ENCODE measurements at places on chromosomes 16 and 17.
A peak's percentile ranks its signal among the peaks of the same experiment; 100 is the strongest.

DNA sequence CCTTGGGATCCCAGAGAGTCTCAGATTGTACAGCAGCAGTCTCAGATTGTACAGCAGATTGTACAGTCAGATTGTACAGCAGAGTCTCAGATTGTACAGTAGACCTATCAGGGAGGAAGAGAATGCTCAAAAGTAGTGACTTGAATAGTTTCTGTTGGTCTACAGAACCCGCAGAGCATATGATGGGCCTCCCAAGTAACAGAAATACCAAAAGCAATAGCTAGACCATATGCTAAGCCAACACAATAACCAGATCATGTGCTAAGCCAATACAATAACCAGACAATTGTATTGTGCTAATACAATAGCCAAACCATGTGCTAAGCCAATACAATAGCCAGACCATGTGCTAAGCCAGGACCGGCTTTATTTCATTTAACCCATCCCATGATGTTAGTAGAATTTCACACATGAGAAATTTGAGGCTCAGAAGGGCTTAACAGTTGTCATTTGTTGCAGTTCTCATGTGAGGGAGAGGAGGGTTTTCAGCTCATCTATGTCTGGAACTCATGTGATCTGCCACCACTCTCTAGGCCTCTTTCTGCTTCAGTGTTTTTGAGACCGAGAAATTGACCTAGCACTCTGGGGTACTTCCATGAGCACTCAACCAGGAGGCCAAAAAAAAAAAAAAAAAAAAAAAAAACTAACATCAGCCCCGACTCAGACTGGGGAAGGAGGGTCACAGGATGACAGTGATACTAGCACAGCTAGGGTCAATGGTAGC, 144.0 kb downstream of the SOX9 start:
- no peak for DNase-seq

DNA sequence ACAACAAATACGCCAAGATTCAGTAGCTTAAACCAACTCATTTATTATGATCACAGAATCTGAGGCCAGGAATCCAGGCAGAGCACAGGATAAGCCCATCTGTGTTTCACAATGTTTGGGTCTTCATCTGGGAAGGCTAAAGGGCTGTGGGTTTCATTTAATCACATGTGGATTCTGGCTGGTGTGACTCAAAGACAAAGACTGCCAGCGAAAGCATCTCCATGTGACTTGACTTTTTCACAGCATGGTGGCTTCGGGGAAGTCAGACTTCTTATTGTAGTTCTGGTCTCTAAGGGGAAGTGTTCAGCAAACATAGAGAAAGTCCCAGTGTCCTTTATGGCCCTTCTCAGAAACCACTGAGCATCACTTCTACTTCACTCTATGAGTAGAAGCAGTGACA, 1014.4 kb upstream of the GOT2 start:
- no peak for DNase-seq

DNA sequence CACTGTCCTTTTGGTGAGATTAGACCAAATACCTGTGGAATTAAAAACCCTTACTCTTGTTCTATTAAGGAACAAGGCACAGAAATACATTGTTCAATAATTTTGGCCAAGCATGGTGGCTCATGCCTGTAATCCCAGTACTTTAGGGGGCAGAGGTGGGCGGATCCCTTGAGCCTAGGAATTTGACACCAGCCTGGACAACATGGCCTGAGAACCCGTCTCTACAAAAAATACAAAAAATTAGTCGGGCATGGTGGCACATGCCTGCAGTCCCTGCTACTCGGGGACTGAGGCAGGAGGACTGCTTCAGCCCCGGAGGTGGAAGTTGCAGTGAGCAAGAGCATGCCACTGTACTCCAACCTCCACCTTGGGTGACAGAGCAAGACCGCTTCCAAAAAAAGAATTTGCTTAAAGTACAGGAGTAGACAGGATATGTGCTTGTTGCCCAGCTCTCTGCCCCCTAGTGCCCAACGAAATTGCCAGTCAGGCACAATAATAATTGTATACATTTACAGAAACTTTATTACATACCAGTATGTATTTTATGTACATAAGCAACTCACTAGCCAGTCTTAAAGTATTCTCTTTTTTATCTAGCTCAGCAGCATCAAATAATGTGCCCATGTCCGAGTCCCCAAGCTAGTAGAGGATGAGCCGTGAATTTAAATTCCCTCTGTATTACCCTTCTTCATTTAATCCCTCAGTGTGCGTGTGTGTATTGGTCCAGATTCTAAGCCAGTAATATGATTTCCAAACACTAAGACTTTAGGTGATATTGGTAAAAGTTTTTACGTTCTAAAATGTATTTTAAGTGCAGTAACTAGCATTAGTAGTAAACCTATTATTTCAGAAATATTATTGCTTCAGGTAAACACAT, 1.4 kb downstream of the THUMPD1 start:
- DNase-seq, result no peak

DNA sequence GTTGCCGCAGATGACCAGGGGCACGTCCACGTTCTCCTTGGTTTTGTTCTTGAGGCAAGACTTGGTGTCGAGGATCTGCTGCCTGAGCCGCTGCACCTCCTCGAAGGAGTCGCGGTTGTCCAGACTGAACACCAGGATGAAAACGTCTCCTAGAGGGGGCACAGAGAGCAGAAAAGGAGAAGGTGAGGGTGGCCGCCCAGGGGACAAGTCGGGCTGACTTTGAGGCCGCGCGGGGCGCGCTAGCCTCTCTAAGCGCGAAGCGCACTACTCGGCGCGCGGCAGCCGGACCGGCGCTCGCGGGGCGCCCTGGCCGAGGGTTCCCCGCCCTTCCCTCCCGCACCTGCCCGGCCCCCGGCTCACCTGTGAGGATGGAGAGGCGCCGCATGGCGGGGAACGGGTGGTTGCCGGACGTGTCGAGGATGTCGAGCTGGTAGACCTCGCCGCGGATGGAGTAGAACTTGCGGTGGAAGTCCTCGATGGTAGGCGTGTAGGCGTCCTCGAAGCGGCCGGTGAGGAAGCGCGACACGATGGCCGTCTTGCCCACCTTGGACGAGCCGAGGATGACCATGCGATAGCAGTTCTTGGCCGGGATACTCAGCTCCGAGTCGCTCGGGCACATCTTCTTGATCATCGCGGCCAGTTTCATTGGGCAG, 533 bp downstream of the RASD1 start:
- DNase-seq, result no peak

DNA sequence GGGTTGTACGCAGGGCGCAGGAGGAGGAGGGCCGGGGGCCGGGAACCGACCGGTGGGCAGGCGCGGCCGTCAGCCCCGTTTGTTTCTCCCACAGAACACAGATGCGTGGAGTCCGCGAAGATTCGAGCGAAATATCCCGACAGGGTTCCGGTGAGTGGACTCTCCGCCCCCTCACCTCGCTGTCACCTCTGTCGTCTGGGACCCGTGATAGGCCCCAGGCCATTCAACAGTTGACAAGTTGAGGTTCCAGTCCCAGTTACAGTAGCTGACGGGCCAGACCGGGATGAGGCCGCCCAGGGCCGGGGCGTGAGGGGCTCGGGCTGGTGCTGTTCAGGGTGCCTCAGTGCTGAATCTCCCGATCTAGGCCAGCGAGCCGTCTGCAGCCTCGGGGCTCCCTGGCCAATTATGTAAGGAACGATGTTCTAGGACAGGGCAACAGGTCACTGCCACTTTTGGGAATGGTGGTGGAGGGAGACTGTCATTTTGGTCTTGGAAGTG, 628 bp downstream of the GABARAPL2 start:
- DNase-seq, result no peak

DNA sequence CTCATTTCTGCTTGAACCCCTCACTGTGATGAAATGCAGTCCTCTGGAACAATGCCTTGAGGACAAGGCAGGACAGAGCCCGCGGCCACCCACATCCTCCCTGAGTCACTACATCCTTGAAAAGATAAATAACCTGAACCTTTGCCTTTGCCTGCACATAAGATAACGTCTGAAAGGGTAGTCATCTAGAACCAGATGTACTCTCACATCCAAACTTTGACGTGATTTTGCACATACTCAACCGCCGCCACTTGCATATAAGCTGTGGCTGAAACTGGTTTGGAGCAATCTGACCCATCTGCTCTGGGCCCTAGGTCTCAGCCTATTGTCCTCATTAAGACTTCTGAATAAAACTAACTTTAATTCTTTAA, 252.1 kb downstream of the PHKB start:
- DNase-seq, result no peak

- no peak for DNase-seq
Observed at GRCh38 chr17:77740481-77740880, 218.0 kb upstream of the TNRC6C start.

DNA sequence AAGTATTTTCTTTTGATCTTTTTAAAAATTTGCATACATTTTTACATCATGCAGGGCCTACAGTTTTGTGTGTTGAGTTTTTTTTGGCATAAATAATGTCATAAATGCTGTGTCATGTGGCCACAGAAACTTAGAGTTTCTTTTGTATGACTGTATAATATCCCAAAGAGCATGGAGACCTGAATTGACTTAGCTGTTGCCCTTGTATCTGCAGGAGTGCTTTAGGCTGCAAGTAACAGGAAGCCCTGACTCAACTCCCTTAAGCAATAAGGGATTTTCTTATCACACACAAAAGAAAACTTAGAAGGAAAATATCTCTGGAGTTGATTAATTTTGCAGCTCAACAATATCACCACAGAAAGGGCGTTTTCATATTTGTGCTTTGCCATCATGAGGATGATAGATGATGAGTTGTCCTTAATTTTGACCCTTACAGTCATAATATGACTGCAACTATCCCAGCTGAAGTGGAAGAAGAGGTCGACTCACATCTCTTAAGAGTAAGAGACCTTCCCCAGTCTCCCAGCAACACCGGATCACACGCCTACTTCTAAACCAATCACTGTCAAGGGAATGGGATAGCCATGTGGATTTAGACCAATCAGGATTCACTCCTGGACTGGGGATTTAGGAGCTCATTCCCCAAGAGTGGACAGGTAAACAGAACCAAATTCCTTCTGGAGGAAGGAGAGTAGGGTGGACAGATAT, 138.9 kb downstream of the GSG1L start:
- DNase-seq, result no peak

GRCh38 chr17:31314782-31315100, 887 bp upstream of the EVI2B start:
- DNase-seq, result no peak

GRCh38 chr17:2783310-2784030, 12.8 kb upstream of the RAP1GAP2 start:
- DNase-seq, result no peak

DNA sequence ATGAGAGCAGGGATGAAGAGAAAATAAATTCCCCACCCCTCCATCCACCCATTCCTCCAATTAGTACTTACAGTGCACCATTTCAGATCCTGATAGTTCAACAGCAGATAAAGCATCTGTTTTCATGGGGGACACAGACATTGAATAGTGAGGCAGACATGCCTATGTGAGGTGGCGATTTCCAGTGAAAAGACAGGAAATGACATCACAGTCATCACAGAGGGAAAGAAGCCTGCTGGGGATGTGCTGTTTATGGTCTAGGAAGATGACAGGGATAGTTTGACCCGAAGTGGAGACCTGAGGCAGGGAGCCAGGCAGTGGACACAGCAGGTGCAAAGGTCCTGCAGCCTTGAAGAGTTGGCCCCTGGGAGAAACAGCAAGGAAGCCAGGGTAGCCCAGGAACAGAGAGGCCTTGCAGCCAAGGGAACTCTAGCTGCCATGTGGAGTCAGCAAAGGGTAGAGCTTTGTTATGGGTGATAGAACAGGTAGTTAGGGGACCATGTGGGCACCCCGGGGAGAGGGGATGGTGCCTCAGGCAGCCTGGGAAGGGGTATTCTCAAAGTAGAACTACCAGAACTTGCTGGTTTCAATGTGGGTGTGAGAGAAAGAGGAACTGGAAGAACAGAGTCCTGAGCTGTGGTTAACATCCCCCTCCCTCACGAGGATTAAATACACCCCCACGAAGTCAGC, 256.6 kb downstream of the CPPED1 start:
- no peak for DNase-seq

- DNase-seq, result no peak
Observed at GRCh38 chr17:46756081-46756735, 62.3 kb downstream of the WNT3 start.

DNA sequence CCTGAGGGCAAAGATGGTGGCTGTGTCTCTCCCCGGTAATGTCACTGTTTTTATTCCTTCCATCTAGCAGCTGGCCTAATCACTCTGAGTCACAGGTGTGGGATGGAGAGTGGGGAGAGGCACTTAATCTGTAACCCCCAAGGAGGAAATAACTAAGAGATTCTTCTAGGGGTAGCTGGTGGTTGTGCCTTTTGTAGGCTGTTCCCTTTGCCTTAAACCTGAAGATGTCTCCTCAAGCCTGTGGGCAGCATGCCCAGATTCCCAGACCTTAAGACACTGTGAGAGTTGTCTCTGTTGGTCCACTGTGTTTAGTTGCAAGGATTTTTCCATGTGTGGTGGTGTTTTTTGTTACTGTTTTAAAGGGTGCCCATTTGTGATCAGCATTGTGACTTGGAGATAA, 5.5 kb upstream of the RAPGEFL1 start:
- DNase-seq, result no peak

- peak; percentile 56 for DNase-seq
Observed at GRCh38 chr17:59521465-59522126, 43.8 kb upstream of the DHX40 start.

GRCh38 chr16:10729104-10730048, 14.3 kb upstream of the NUBP1 start:
- DNase-seq, result no peak

- DNase-seq, result no peak
Observed at GRCh38 chr17:10118788-10119130, 79.6 kb downstream of the GAS7 start.

DNA sequence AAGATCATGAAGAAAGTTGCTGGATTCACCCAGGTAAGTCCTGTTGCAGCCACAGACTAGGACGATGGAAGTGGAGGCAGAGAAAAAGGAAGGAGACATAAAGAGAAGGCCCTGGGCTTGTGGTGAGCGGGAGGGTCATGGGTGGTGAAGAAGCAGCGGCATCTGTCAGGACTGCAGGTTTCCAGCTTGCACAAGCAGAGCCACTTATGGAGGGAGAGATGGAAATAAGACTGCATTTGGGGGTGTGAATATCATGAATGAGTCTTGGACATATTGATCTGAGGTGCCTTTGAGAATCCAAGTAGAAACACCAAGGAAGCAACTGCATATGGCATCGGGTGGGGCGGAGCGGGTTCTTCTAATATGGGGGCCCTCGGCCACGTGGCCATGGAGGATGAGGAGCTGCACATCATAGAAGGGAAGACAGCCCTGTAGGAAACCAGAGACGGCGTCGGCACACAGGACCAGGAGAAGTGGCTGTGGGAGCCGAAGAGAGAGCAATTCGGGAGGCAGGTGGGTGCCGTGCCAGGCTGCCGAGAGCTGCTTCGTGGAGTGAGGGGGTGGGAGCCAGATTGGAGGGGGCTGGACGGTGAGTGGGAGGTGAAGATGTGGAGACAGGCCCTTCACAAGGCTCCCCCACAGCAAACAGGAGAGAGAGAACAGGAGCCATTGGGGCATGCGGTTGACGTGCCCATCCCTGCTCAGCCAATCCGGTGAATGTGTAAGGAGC, 243.5 kb downstream of the GSG1L start:
- no peak for DNase-seq

All from NCI-H446 (cell line).